KG1 (cell line): ENCODE measurements at places on chromosomes 7 and 10.

DNA sequence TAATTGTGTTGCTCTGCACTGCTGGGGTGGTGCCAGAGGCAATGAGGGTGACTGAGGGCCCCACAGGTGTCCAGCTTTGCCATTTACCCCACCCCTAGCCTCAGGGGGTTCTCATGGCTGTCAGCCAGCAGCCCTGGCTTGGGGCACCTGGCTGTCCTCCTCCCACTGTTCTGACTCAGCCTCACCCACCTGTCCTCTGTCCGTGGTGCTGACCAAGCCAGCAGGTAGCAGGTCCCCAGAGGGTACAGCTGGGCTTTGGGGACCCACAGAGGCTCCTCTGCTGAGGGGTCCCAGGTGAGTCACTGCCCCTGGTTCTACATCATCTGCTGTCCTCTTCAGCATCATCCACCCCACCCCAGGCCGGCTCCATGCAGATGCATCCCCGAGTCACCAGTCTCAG is 32.2 kb upstream of the ZNF716 start:
- DNase-seq: no peak

DNA sequence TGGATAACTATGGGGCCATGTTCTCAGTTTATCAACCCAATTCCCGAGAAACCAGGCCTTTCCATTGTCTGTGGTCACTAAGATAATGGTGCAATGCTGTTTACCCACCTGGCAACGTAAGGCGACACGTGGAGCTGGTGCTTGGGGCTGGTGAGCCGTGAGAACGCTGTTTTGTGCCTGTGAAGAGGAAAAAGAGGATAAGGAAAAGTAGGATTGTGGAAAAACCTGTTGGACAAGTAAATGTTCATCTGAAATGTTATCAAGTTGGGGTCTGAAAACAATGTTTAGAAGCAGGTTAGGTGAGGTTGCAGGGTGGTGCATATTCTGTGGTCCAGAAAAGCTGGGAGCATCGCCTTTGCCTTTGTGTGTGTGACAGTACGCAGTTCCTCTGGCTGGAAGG is 88.5 kb downstream of the PPP1R17 start:
- DNase-seq: no peak

- DNase-seq: no peak
Measured at GRCh38 chr7:98771941-98772603, 97.7 kb downstream of the TMEM130 start.

- no peak for DNase-seq
Measured at GRCh38 chr7:87982116-87982515, 48.1 kb downstream of the ADAM22 start.

GRCh38 chr10:16944986-16945385 is 127.8 kb upstream of the RSU1 start:
- DNase-seq: no peak

- DNase-seq: no peak
Measured at GRCh38 chr7:26188206-26188956, 12.2 kb downstream of the HNRNPA2B1 start.

- no peak for DNase-seq
Measured at GRCh38 chr7:70321016-70321590, 722.8 kb downstream of the AUTS2 start.
